Frontal cortex (tissue), 4 donors: ENCODE measurements at places on chromosomes 11 and 22.

DNA sequence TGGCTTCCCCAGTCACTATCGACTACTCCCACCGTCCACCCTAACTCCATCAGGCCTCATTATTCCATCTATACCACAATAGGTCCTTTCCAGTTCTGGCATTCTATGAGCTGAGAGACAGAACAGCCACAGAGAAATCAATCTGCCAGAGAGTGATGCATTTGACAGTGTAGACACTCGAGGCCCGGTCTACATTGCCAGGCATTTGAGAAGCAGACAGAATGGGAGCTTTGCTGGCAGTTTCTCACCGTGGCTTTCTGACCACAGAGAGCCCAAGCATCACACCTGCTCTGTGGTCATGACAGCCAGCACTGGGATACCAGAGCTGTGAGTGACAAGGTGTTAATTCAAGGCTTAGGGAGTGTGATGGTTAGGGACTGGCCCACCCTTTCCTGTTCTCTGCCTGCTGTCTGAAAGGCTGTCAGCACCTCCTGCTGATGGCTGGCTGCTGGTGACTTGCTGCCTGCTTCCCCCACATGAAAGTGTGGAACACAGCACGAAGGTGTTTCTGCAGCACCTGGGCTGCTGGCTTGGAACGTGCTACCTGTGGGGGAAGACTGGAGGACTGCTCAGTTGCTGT is 137.8 kb downstream of the KIRREL3 start:
- no peak for DNase-seq

GRCh38 chr22:42922374-42923191 is 65.5 kb upstream of the ARFGAP3 start:
- no peak for DNase-seq

DNA sequence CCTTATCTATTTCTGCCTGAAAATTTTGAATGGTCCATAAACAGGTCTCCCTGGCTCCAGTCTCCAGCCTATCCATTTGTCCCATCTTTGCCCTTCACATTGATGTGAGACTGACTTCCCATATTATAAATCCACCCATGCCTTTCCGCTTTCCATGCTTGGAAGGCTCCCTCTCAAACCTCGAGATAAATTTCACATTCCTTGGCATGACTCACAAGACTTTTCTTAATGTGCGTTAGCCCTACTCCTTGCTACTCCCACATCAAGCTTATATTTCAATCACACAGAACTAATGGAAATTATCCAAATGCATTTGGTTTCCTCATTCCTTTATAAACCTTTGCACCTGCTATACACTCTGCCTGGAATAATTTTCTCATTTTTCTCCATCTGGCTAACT is 163.7 kb upstream of the NTM start:
- DNase-seq = no peak

- DNase-seq = no peak
These were observed 17.9 kb upstream of the TPH1 start for GRCh38 chr11:18063862-18064434.

DNA sequence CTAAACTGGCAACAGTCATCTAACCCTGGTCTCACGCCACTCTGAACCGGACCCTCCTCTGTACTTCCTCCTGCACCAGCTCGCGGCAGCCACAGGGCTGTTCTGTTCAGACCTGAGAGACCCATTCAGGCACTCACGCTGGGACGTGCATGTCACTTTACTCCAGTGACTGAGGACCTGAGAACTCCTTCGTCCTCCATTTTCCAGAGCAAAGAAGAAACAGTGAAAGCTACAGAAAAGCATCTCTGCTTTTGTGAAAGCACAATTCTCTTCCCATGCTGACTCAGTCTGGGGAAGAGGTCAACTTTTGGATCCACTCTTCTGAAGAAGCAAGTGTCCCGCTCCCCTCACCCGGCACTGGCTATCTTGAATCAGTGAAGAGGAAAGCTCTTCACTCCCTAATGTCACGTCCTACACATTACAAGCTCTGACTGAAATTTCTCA is 24.5 kb downstream of the PISD start:
- no peak for DNase-seq

DNA sequence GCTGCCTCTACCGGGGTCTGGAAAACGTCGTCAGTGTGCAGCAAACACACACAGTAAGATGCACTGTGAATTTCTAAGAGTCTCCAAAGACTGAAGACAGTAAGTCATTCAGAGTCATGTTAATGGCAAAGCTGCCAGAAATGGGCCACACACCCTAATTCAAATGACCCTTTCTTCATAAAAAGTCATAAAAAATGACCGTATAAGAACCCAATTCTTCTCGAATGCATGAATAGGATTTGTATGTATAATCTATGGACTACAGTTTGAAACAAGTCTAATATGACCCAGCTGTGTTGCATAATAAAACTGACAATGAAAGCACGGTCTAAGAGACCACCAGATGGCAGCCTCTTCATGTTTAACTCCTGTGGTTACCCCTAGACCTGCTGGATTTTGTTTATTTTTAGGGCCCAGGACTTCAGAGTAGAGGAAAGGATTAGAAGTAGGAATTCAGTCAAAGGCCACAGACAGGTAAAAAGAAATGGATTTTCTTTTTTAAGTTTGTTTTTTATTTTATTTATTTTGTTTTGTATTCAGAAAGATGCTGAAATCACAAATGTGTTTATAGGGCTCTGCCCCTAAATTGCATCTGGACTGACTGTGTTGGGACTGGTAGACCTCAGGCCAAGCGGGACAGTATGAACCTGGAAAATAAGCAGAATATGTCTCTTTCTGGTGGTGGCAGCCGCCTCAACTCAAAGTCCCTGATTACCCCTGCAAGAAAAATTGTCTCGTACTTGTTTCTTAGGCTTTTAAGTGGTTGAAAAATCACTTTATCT is 32.1 kb upstream of the SLC5A12 start:
- no peak for DNase-seq

- no peak for DNase-seq
These were observed 842.1 kb downstream of the TBC1D22A start for GRCh38 chr22:47604563-47604962.

- no peak for DNase-seq
These were observed 529.6 kb downstream of the BRD1 start for GRCh38 chr22:49297871-49298721.

GRCh38 chr11:61273178-61274078 is 21.7 kb downstream of the VWCE start:
- no peak for DNase-seq

DNA sequence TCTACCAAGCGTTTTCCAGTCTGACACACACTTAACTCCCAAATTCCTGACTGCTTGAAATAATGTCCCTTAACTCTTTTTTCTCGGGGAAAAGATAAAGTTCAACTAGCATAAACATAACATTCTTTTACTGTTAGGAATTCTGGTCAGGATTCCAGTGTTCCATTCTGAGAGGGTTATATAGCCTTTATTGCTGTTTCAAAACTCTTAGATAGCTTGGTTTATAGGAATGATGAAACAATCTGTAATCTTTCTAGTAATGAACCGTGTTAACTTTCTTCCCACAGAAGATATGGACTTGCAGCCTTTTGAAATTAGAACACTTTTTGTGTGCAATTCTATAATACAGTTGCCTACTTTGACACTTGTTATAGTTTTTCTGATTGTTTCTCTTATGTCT is 8.6 kb downstream of the REXO2 start:
- DNase-seq = no peak

GRCh38 chr22:31968022-31968421 is 23.7 kb downstream of the YWHAH start:
- no peak for DNase-seq

DNA sequence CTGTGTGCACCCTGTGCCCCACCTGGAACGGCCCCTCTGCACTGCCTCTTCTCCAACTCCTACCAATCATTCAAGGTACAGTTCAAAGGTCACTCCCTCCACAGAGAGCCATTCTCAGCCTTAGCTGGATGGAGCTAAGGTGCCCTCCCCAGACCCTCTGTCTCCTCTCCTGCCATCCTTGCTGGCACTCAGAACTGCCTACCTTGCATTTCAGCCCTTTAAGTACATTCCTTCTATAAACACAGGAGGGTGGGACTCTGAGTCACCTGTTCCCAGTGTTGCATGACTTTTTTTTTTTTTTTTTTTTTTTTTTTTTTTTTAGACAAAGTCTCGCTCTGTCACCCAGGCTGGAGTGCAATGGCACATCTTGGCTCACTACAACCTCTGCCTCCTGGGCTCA is 8.6 kb downstream of the TTLL1 start:
- DNase-seq = no peak

DNA sequence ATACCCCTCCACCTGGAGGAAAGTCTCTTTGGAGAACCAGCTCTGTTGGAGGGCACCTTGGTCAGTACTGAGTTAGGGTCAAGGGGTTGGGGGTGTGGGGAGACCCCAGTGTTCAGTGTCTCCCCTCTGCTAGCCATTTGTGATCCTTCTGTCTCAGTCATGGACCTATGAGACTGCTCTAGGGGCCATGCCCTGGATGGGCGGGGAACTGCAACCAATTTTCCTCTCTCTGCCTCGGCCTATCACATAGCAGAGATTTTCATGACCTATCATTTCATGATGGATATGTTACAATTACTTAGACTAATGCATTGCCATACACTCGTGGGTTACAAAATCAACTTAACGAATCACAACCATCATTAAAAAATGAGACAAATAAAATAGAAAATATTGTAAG is 7.4 kb downstream of the OTOG start:
- DNase-seq = no peak

GRCh38 chr11:92826136-92826535 is 143.3 kb upstream of the MTNR1B start:
- no peak for DNase-seq

- DNase-seq = no peak
These were observed 10.8 kb downstream of the TTLL8 start for GRCh38 chr22:50047346-50047745.

DNA sequence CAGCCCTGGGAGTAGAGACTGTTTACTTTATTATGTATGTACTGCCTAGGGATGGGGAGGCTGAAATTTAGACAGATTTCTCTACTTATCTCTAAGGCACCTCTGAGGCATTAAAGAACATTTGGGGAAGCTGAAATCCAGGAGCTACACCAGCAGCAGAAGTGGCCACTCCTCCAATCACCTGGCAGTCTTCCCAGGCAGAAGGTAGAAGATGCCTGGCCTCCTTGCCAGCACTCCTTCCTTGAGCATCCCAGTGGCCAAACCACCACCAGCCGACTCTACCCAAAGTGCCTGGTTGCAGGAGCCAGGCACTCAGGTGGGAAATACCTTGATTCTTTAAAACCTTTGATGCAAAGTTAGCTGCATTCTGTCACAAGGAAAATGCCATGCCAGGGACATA is 1.9 kb upstream of the FAT3 start:
- DNase-seq = no peak

DNA sequence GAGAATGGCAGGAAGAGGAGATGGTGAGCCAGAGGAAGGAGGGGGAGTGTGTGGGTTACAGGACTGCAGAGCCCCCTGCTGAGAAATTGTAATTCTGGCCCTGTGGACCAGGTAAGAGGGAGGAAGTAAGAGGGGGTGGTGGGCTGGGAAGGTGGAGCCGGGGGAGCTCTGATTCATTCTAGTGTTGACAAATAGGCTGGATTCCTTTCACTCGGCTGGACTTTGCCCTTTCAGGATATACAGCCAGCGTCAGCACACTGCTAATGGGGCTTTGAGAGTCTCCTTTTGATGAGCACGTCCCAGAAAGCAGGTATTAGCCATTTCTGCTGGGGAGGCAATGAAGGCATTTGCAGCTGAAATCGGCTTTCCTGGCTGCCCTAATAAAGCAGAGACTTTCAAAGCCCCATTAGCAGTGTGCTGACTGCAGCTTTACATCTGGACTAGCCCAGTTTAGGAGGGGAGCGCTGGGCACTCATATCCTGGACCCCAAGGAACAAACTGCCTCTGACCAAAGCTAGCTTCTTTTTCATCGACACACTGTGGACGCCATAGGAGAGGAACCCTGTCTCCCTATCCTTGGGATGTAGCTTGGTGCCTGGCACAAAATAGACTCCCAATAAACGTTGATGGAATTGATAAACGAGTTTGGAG is 44.8 kb upstream of the CADM1 start:
- no peak for DNase-seq

DNA sequence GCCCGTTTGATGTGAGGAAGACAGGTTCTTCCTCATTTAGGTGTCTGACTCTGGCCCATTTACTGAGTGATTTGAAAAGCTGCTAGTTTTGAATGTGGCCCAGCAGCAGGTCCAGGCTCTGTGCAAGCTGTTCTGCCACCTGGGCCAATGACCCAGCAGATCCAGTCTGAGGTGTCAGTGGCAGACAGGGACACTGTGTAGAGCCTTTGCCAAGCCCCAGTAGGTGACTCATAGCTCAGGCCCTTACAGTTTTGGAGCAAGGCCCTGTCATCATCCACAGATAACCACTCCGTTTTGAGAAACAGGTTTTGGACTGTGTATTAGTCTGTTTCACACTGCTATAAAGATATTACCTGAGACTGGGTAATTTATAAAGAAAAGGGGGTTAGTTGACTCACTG is 23.9 kb downstream of the TSPAN32 start:
- no peak for DNase-seq

GRCh38 chr11:27183672-27184457 is 143.2 kb downstream of the BBOX1 start:
- peak; percentile 4 for DNase-seq

- no peak for DNase-seq
These were observed 24.8 kb upstream of the TTC12 start for GRCh38 chr11:113289431-113290187.

DNA sequence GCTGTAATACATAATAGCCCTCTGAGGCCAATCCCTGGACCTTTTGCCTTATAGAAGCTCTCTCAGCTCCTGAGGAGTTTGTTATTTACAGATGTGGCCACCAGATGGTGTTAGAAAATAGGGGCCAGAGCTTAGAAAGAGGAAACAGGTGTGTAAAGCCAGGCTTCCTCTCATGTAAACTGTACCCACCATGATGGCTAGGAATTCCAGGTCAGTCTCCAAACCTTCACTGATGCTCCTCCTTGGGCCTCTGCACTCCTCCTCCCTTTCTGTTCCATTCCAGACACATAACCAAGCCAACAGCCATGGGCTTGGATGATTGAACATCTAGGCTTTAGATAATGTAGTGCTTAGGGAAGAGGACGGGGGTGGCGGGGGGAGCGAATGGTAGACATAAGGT is 39.7 kb downstream of the USP35 start:
- DNase-seq = peak; percentile 54

DNA sequence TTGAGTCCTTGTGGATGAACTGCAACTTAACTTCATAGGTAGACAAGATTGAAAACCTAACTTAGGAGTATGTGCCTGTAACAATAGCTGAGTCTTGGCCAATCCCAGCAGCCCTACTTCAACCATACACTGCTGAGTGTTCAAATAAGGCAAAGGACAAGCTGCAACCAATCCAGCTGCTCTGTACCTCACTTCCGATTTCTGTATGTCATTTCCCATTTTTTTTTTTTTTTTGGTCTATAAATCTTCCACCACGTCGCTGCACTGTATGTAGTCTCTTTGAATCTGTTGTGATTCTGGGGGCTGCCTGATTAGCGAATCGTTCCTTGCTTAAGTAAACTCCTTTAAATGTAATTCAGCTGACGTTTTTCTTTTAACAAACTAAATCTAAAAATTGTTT is 35.4 kb upstream of the FLI1 start:
- no peak for DNase-seq

- DNase-seq = no peak
These were observed 14.5 kb downstream of the ART5 start for GRCh38 chr11:3627291-3627690.

GRCh38 chr22:45678961-45679912 is 7.6 kb downstream of the ATXN10 start:
- no peak for DNase-seq
